Activated CD4-positive, alpha-beta T cell treated with anti-CD3 and anti-CD28 coated beads, Interleukin-2, amount 50 U/mL, for 16 hours (primary cell): ENCODE measurements at places on chromosomes 4 and X.

DNA sequence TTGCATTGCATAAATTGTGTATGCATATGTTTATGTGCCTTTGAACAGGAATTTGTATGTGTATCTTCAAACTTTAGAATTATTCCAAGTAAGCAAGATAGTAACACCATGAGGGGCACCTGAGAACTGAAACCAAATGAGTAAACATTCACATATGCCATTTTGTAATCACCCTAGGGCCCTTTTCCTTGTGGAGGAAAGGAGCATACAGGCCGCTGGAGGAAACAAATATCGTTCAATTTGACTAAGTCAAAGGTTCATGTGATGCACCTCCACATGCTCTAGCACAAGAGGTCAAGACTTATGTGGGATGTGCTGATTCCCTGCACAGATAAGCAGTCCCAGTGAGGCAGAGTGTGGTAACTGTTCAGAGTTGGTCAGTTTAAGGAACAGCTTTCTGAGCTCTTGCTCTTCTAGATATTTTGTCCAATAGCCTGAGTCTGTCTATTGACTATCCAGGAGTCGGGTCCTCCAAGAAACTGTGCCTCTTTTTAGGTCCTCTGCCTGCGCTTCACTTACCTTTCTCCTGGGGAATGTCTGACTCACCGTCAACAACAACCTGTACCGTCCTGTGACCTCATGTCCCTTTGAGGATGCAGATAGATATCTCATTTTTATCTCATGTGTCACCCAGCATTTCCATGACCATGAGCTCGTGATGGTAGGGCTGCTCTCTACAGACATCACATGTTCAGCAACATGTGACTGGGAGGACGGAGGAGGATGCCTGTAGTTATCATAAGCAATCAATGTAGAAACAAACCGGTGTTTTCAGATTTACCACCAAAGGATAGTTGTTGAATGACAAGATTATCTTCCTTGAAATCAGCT lies 196.9 kb downstream of the NWD2 start:
- no peak for DNase-seq

GRCh38 chrX:13261348-13261747 lies 58.5 kb downstream of the ATXN3L start:
- DNase-seq = no peak

GRCh38 chr4:14167876-14168510 lies 540.5 kb upstream of the BOD1L1 start:
- no peak for DNase-seq

- DNase-seq = no peak
Measured at GRCh38 chr4:118711052-118711451, 25.9 kb downstream of the METTL14 start.

DNA sequence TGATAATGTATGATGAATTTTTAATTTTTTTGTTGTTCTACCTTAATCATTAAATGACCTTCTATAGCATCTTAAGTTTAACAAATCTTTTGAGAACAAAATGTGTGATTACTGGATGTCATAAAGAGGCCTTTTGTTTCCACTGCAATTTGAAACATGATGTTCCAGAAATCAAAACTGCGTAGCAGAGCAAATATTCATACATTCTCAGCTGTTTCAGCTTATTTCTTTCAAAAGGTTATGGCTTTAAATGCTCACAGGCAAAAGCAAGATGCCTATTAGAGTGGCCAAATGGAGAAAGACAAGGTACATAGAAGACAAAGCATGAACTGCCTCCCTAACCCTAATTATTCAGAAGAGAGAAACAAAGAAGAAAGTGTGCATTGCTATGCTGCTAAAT lies 233.0 kb upstream of the SLC7A11 start:
- no peak for DNase-seq

DNA sequence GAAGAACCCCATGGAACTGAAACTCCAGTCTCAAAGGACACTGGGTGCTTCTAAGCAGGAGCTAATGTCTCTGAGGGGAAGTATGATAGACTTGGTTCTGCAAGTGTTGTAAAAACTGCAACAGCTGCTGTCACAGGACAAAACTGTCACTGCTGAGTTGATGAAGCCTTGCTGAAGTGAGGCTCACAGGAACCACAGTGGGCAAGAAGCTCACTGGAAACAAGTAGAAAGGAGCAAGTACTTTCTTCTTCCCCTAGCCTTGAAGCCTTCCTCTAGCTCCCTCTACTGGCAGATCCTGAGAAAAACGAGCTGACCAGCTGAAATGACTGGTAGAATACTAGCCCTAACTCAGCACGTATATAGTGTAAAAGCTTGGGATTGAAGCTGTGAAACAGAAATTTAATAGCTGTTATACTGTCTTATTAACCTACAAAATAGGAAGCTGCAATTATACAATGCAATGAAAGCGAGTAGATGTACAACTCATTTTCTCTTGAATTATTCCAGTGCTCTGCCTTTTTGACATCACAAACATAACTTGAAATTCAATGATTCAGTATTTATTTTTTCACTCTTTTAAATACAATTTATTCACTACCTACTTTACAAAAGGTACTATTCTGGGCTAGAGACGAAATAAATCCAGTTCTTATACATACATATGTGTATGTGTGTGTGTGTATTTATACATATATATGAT lies 91.4 kb downstream of the GABRB1 start:
- DNase-seq = peak; percentile 75

DNA sequence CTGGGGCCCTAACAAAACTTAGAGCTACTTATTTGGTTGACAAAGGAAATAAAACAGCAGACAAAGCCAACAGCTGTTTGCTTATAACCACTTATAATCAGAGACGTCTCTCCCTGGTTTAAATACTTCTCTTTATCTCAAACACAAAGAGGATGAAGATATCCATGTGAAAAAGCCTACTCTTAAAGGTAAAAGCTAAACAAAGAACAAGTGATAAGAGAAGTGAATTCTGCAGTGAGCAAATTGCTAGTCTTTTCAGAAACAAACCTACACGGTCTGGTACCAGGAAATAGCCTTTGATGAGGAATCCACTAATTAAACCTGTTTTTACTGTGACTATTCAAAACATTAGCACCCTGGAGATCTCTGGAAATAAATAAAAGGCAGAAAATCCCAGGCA lies 46.7 kb downstream of the GRIA3 start:
- no peak for DNase-seq

GRCh38 chr4:7186516-7187167 lies 5.7 kb upstream of the SORCS2 start:
- no peak for DNase-seq

DNA sequence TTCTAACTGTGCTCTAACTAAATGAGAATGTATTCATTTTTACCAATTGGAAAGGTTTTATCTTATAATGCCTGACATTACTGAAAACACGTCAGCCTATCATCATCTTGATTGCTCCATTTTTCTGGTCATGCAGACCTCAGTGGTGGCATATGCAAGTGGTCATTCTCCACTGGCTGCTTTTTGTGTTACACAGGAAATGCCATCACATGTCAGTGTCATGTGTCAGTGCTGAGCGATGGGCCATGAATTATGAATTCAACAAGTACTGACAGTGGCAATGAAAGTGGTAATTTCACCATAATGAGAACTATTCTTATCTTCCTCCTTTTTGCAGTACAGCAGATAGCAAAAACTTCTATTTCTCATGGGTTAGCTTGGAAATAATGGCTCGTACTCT lies 190.5 kb downstream of the PACRGL start:
- DNase-seq = no peak

- DNase-seq = no peak
Measured at GRCh38 chrX:28835991-28836390, 248.7 kb downstream of the IL1RAPL1 start.

GRCh38 chrX:78653118-78653822 lies 5.9 kb downstream of the RTL3 start:
- DNase-seq = peak; percentile 59

DNA sequence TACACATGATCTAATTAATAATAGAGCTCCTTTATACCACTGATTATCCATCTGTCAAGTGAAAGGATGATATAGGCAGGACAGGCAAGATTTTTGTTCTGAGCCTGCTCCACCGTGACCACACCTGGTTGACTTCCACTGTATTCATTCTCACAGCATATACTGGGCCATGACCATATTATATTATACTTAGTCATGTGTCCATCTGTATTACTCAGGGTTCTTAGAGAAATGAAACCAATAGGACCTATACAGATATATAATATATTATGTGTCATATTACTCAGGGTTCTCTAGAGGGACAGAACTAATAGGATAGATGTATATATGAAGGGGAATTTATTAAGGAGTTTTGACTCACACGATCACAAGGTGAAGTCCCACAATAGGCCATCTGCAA lies 675.1 kb downstream of the GRXCR1 start:
- DNase-seq = no peak

DNA sequence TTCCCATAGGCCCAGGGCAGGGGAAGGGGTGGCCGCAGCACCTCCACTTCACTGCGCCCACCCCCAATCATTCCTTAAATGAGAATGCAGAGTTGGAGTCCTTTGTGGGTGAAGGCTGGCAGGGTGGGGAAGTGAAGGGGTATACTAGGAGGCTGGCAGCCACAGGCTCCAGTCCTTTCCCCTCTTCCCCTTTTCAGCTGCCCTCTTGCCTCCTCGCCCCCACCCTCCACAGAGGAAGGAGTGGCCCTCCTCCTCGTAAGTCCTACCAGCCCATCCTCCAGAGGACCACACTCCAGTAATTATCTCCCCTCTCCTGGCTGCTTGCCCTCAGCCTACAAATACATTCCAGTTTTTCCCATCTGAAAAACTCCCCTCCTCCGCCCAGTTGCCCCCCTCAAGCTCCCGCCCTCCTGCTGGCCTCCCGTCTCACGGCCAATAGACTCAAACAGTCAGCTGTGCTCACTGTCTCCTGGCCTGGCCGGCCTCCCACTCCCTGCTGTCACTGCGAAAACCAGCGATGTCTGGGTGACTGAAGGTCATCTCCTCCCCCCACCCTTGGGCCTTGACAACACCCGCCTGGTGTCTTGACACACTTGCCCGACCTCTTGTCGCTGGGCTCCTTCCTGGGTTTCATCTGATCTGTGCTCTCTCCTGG lies 38.8 kb downstream of the EFNB1 start:
- no peak for DNase-seq

GRCh38 chr4:6333301-6334202 lies 63.9 kb downstream of the WFS1 start:
- peak; percentile 41 for DNase-seq

GRCh38 chr4:123255971-123256370 lies 140.6 kb upstream of the SPRY1 start:
- DNase-seq = no peak

DNA sequence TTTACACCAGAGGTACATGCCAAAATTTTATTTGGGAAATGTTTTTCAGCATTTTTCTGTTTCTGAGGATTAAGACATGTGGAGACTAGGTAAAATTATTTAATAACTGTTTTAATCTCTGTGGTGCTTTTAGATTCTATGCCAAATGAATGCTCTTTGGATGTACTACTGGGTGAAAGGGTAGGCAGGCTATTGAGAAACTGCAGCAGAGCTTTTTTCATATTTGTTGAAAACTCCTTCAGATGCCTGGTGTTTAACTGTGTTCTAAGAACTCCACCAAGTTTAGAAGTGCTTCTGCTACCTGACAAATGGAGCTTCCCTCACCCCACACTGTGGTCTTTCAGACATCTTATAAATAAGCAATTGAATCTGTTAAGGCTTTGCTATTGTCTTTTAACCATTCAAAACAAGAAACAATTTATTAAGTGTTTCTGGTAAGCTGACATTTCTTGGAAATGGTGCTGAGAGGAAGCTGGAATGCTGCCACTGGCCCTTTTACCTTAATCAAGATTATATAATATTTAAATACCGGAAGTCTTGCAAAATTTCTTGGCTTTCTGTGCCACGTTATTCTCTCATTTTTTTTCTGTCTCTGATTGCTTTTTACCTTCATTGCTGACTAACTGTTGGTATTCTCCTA lies 51.2 kb upstream of the CYSLTR1 start:
- DNase-seq = no peak

DNA sequence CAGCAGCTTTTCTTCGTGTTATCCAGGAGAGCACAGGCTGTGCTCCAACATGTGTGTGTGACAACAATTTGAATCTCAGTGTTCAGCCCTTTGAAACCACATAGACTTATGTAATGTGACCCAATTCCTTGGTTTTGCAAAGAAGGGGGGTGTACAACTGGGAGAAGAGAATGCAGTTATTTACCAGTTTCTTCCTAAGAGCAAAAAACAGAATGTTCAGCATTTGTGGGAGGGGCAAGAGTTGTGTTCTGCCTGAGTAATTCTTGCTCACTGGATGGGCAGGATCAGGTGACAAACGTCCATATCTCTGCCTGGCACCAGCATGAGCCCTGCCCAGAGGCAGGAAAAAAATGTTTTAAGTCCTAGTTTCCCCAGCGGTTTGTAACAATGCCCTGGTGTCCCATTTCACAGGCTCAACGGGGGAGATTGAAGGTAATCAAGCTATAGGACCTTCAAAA lies 72.0 kb downstream of the PRPS1 start:
- no peak for DNase-seq

DNA sequence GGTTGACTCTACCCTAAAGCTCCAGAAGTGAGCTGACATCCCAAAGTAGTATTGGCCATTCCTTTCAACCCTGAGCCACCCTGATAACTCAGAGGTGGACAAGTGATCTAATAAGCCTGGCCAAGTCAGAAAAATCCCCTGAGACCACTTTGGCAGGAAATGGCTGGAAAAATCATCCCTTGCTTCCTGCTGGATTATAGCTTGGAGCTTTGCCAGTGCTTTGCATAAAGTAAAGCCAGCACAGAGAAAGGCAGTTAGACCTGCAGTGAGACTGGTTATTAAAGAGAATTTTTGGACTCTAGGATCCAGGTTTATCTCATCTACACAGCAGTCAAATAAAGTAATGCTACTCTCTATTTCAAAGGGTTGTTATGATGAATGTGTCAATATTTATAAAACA lies 6.4 kb downstream of the CXCL3 start:
- DNase-seq = no peak

DNA sequence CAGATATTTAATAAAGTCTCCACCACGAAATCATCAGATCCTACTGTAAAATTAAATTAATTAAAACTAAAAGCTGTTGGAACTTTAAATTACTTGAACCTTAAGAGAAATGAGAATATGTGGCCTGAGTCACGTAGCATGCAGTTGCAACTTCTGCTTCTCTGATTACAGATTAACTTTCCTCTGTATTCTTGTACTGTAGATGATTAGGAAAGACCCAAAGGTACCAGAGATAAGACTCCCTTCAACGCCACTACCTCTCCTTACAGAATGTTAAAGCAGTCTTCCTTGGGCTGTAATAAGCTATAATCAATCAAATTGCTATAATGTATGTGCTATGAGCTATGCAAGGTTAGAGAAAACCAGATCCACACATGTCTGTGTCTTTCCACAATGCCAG lies 47.9 kb downstream of the FAM13A start:
- no peak for DNase-seq

GRCh38 chr4:11791797-11792196 lies 363.1 kb upstream of the HS3ST1 start:
- DNase-seq = no peak

DNA sequence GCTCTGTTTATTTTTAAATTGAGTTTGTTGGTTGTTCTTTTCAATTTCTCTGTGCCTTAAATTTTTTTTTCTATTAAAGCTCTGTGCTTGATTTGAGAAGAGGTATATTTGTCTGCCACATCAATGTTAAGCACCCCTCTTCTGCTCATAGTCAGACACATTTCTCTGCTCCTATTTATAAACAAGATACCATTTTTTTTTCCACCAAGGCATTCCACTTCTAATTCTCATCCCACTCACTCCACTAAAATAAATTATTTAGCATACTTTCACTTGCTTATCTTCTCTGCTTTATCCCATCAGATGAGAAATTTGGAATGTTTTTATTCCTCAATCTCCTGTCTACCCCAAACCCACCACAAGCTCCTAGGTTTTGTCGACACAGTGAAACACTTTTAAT lies 127.0 kb upstream of the PDE5A start:
- DNase-seq = no peak

GRCh38 chr4:77190053-77190452 lies 33.0 kb downstream of the CCNG2 start:
- no peak for DNase-seq

GRCh38 chrX:31237189-31237588 lies 165.3 kb upstream of the FTHL17 start:
- DNase-seq = no peak
